AG09319 (cell line): ENCODE measurements at places on chromosomes 2 and 18.
A peak's percentile ranks its signal among the peaks of the same experiment; 100 is the strongest.

DNA sequence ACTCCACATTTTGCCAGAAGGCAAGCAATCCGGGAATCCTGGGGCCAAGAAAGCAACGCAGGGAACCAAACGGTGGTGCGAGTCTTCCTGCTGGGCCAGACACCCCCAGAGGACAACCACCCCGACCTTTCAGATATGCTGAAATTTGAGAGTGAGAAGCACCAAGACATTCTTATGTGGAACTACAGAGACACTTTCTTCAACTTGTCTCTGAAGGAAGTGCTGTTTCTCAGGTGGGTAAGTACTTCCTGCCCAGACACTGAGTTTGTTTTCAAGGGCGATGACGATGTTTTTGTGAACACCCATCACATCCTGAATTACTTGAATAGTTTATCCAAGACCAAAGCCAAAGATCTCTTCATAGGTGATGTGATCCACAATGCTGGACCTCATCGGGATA, 26.8 kb downstream of the B3GNT2 start:
- DNase-seq: no peak

- DNase-seq: no peak
Observed at GRCh38 chr2:200450288-200450687, 59.6 kb downstream of the KCTD18 start.

- no peak for DNase-seq
Observed at GRCh38 chr18:47881752-47882455, 48.6 kb downstream of the SMAD2 start.

GRCh38 chr2:237581751-237582746, 8.5 kb downstream of the RAB17 start:
- DNase-seq: peak; percentile 27

GRCh38 chr2:54947646-54948045, 102.6 kb downstream of the RTN4 start:
- no peak for DNase-seq

DNA sequence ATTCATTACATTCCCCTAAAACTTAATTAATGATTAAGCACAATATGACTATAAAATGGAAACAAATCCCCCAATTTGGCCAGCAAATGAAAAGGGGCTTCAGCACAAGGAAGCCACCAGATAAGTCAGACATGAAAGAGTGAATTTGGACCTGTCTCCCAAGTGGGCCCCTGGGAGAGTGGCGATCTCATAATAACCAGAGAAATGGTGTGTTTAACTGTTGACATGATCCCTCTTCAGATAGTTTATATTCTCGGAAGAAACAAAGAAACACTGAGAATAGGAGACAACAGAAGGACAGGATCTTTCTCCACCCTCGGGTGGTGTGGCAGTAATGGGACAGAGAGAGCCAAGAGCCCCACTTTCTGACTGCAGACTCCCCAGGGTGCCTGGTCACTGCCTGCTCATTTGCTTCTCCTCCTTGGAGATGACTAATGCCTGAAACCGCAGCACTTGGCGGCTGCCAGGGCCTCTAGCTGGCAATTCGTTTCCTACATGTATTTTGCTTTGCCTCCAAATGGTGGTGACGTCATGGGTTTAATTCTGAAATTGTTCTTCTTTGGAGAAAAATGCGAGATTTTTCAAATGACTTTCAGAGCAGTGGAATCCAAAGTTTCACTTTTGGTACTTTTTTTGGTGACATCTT, 46.4 kb upstream of the SPP2 start:
- peak; percentile 58 for DNase-seq

- no peak for DNase-seq
Observed at GRCh38 chr2:29400930-29401653, 285.9 kb downstream of the CLIP4 start.

DNA sequence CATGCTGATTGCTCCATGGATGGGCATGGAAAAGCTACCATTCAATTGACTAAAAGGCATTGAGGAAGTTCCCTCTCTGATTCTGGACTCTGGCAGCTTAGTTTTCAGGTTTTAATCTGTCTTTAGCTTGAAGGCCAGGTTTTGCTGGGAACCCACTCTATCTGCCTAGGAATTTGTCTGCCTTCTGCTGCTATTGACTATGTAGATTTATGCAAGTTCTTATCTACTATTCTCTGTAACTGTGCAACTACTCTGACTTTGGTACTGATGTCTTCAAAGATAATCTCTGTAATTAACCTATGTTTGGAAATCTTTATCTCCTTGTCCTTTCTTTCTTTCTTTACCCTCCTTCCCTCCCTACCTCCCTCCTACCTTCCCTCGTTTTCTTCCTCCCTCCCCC, 178.8 kb downstream of the DSEL start:
- DNase-seq: no peak

DNA sequence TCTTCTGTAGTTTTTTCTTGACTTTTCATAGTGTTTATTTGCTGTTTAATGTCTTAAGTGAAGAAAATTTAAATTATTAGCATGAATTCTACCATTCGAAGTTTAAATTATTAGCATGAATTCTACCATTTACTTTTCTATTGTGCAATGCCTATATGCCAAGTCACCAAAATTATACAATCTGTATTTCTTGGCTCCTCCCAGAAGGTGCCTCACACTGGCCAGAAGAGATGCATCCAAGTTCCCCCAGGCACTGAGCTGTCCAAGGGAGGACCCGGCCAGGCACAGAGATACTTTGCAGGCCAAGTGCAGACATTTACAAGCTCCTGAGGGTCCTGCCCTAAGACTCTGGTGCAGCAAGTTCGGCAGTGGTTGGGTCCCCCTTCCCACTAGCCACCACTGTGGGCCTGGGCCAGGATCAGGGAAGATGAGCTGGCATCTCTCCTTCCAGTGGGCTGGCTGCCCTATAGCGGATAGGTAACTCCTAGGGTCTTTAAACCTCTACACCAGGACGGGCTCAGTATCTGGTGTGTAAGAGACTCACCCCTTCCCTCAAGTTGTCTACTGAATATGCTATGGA, 31.3 kb downstream of the TMEM247 start:
- no peak for DNase-seq

- DNase-seq: no peak
Observed at GRCh38 chr18:29034113-29034856, 857.4 kb upstream of the CDH2 start.

DNA sequence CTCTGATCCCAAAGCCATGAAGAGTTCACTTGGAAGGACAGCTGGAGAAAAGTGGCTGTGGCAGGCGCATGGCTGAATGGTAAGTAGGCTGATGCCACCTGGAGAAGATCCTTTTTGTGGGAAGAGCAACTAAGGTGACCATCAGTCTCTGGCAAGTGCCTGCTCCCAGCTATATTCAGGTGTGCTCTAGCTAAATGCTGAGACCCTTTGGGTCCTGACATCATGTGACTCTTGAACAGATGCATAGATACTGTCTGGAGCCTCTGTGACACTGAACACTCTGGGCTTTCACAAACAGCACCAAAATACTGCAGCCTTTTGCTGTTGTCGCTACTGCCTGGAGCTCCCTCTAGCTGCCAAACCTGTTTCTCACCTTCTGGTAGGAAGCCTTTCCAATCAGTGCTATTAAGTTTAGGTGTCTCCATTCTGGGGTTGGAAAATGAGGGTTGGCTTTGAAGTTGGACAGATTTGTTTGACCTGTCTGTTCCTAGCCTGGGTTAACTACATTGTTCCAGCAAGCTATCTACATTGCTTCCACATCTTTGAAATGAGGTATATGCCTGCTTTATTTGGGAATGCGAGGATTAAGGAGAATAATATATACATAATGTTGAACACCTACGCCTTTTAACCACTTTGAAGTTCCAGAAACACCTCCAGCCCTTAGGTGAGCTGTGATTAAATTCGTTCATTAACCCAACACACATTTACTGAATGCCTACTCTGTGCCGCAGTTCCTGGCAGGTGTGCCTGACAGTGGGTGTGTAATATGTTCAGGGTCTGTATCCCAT, 3.1 kb downstream of the EGR4 start:
- DNase-seq: no peak

- no peak for DNase-seq
Observed at GRCh38 chr2:1990724-1991123, 246.4 kb upstream of the PXDN start.

DNA sequence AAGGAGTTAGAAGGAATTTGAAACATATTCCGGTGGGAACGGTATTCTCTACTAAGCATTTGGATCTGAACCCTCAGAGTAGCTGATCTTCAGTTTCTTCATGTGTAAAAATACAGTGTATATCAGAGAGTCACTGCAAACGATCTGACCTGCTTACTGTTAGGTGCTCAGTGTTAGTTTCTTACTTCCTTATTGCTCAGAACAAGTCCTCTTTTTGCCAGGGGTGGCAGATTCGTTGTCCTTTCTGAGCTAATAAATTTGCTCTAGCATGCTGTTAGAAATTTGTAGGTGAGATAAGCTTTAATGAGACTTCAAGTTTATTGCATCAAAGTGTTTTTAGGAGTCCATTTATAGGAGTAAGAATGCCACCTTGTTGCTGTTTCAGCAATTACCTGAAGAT, 15.8 kb downstream of the PLEKHA3 start:
- no peak for DNase-seq

- no peak for DNase-seq
Observed at GRCh38 chr2:180411661-180412060, 404.6 kb upstream of the CWC22 start.

DNA sequence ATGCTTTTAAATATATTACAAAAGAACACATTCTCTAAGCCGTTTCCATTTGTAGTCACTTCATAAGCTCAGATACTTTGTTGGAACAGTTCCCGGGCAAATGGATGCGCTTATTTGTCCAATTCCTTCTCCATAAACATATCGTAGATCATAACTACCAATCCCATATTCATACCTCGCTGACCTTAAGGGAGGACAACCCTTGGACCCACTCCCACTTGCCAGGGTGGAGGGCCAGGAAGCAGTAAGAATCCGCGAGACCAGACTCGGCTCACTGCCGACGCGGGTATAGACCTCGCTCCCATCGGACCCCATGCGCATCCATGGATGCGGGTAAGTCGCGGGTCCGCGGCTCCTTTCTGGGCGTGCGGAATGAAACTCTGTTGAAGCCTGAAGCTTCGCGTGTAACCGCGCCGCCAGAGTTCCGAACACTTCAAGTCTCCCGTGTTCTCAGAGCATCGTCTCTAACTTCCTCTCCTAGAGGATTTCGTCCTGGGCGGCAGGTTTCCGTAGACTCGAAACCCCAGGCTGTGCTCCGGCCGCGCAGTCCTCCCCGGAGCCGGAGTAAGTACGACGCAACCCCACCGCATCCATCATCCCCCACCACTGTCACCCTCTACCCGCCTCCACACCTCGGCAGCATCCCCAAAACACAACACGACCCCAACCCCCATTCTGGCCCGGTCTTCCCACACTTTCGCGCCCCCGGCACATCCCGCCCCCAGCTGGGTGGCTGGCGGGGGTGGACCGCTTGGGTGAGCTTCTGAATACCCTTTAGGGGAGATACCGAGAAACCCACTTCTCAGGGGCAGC, 1.1 kb downstream of the DSC3 start:
- no peak for DNase-seq

DNA sequence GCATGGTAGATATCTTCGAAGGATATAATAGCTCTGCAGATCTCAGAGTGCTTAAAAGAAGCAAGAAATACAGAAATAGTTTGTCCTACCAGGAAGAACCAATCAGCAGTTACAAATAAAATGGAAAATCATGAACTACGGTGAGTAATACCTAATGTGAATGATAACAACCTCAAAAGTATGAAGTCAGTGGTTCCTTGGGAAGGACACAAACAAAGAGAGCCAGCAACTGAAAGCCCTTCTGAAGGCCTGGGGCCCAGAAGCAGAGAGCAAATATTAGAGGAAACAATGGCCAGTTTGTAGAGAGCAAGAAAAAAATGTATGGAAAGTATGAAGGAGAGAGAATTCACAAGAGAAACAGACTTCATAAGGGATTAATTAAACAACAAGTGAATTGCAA, 226.8 kb upstream of the CHST9 start:
- no peak for DNase-seq

DNA sequence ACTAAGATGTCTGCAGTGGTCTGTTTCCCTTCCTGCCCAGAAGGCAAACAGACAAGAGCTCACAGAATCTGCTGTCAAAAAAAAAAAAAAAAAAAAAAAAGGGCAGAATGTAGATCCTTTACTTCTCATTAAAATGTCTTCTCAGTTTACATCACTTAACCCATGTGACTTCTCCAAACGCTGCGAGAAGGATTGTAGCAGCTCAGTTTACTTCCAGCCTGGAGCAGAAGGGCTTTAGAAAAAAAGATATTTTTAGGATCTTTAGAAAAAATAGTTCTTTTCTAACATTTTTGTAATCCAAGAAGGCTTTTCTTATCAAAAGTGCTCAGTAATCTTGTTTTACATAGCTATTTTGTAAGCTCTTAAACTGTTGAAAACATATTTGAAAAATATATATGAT, 425.4 kb downstream of the CNTNAP5 start:
- no peak for DNase-seq

GRCh38 chr2:10415048-10415447, 33.1 kb downstream of the ODC1 start:
- DNase-seq: no peak

DNA sequence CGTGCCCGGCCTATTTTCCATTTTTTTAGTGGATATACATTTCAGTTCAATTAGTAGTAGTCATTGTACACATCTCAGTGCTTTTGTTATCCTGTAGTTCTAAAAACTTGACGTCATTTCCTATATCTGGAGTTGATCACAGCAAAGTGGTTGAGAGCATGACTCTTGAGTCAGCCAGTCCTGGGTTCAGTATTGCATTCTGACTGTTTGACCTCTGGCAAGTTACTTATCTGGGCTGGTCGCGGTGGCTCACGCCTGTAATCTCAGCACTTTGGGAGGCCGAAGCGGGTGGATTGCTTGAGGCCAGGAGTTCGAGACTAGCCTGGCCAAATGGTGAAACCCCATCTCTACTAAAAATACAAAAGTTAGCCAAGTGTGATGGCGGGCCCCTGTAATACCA, 50.4 kb upstream of the PPM1B start:
- no peak for DNase-seq

DNA sequence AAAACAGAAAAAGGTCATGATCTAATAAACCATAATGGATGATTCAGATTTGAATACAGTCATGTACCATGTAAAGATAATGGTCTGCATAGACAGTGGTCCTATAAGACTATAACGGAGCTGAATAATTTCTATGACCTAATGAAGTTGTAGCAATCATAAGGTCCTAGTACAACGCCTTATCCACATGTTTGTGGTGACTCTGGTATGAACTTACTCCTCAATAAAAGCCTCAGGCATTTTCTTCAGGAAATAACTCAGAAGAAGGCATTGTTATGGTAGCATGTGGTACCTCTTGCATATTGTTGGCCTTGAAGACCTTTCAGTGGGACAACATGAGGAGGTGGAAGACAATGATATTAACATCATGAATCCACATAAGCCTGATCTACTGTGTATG, 883.3 kb downstream of the CNTNAP5 start:
- no peak for DNase-seq
